ENCODE measurements at places on chromosomes 1 and 21.

- DNase-seq = no peak
Observed at GRCh38 chr21:31343680-31344480, at the start of gene TIAM1. TSS of gene TIAM1 (minus strand) at chr21:31344261. CDS start at chr21:31266972, 77,289 bp downstream.

DNA sequence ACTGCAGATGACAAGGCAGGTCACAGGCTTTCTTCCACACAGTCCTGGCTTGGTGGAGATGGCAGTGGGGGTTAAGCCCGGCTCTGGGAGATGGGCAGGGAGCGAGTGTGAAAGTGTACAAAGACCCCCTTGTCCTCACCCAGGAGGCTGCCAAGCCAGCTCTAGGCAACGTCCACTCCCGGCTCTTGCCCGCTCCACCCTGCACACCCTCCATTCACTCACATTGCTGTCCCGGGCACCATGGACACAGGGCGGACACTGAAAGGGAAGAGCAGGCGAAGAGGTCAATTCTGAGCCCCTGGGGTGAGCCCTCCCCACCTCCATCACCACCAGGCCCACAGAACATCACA lies 8.9 kb downstream of the COL16A1 start:
- no peak for DNase-seq

DNA sequence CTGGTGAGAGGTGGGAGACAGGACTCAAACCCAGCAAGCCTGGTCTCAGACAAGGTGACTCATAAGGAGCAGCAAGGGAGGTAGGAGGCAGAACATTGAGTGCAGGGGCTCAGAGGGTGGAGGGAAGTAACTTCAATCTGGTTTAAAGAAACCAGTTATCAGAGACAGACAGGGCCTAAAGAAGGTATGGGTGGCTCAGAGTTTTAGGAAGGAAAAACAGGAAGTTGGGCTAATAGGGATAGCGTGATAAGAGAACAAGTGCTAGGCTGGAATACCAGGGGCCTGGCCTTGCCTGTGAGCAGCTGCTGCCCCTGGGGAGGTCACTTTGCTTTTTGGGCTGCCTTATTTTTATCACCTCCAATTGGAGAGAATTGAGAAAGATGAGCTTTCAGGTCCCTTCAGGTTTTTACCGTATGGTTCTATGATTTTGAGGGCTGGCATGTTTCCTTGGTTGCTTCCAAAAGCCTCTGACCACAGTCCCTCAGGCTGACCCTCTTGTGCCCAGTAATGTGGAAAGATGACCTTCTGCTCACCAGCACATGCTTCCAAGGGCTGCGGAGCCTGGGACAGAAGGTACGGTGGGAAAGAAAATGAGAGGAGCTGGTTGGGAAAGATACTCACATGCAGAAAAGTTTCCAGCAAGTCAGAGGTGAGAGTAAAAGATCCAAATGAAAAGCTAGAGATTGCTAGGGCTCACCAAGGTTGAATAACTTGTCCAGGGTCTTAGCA lies 77.0 kb downstream of the DDR2 start:
- no peak for DNase-seq

DNA sequence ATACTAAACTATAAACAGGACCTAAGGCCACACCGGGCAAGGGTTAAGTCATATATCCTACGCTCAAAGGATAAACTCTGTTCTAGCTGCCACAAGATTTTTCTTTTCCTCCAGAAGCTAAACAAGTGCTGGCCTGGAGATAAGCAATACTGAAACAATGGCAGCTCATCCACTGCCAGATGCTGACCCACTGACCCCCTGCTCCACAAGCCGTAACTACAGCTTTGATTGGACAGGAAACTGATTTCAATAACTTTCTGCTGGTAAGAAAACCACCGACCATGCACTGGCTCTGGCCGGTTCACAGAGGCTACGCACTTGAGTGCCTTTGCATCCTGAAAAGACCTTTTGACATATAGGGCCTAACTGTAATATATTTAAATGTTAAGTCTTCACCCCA lies 51.3 kb upstream of the PLA2G2C start:
- DNase-seq = no peak

GRCh38 chr21:44539991-44540666 lies at the start of gene KRTAP10-1:
TSS of gene KRTAP10-1 (minus strand) at chr21:44540195. CDS start at chr21:44540150, 45 bp downstream.
- no peak for DNase-seq

GRCh38 chr1:203996126-203996525 lies 76.8 kb upstream of the SOX13 start:
- no peak for DNase-seq

- no peak for DNase-seq
Observed at GRCh38 chr1:46577671-46578070, 26.2 kb upstream of the KNCN start.

GRCh38 chr1:199311478-199312262 lies 672.8 kb downstream of the PTPRC start:
- DNase-seq = no peak

- no peak for DNase-seq
Observed at GRCh38 chr1:97038410-97038809, 316.8 kb downstream of the PTBP2 start.

GRCh38 chr21:46117586-46118315 lies 19.8 kb downstream of the COL6A2 start:
- DNase-seq = no peak

GRCh38 chr1:27778056-27778455 lies 5.0 kb downstream of the STX12 start:
- no peak for DNase-seq

DNA sequence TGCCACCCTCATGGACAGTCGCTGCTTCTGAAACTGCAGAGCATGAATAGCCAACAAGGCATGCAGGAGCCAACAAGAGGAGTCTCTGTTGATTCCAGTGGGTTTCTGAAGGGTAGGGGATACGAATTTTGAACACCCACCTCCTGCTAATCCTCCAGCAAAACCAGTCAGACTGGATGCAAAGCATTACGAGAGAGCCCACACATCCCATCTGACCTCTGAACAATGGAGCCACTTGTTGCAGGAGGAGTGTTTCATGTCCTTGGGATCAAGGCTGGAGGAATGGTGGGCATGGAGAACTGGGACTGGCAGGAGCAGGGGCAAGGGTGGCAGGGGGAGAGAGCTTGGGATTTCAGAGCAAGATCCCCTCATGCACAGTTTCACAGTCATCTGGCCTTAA lies 1.6 kb downstream of the VTCN1 start:
- DNase-seq = no peak

GRCh38 chr1:212718499-212718898 lies 18.9 kb upstream of the BATF3 start:
- no peak for DNase-seq

- DNase-seq = no peak
Observed at GRCh38 chr1:200095057-200095577, 67.6 kb downstream of the NR5A2 start.

DNA sequence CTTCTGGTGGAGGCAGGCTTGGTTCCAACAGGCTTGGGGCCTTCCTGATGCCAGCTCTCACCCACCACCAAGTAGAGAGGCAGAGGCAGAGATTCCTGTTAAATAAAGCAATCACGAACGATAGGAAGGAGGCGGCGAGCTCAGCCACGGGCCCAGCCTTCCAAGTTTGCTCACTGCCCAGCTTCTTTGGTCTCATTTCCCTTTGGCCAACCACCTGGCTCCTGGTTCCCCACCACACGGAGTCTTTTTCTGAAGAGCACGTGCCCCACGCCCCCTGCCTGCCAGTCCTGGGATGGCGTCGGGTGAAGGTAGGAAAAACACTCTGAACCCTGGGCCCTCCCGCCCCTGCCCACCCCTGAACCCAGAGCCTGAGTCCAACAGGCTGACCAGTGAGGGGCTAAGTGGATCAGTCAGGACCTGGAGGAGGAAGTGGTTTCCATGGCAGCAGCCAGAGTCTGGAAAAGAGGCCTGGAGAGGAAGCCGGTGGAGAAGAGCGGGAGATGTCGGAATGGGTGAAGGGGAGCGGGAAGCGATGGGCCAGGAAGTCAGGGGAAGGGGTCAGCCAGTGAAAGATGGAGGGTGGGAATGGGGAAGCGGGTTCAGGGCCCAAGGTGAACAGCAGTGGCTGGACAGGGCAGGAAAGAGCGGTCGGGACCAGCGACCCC lies 158.2 kb upstream of the KLHDC7A start:
- DNase-seq = no peak

DNA sequence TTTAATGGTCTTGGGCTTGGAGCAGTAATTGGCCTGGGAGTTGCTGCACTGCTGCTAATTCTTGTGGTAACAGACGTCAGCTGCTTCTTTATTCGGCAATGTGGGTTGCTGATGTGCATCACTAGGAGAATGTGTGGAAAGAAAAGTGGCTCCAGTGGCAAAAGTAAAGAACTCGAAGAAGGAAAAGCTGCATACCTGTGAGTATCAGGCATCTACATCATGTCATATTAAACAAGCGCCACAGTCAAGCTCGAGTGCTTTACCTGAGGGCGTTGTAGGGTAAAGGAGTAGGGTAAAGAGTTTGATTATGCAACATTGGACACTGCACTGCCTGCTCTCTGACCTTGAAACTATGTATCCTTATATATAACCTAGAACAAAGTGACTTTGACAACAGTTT lies 510.6 kb downstream of the NCAM2 start:
- DNase-seq = no peak

DNA sequence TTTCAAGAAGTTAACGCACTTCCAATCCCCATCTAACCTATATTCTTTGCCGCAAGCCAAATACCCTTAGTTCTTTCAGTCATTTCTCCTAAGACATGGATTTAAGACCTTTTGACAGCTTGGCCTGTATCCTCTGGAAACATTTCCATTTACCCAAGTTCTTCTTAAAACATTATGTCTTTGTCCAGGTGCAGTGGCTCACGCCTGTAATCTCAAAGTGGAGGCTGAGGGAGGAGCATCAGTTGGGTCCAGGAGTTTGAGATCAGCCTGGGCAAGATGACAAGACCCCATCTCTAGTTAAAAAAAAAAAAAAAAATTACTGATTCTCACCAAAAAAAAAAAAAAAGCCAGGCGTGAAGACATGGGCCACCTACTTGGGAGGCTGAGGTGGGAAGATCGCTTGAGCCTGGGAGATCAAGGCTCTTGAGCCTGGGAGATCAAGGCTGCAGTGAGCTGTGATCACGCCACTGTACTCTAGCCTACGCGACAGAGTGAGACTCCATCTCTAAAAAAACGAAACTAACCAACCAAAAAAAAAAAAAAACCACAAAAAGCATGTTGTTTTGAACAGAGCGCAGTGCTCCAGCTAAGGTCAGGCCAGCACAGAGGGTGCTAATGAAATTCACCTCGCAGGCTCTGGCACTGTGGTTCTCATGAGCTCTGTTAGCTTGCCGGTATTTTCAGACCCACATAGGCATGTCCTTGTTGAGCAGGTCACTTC lies 36.0 kb downstream of the NUAK2 start:
- peak; percentile 66 for DNase-seq

GRCh38 chr1:155253208-155253607 lies 2.1 kb downstream of the ENTREP3 start:
- DNase-seq = no peak

- peak; percentile 79 for DNase-seq
Observed at GRCh38 chr1:11650331-11650991, 3.8 kb downstream of the FBXO2 start.

DNA sequence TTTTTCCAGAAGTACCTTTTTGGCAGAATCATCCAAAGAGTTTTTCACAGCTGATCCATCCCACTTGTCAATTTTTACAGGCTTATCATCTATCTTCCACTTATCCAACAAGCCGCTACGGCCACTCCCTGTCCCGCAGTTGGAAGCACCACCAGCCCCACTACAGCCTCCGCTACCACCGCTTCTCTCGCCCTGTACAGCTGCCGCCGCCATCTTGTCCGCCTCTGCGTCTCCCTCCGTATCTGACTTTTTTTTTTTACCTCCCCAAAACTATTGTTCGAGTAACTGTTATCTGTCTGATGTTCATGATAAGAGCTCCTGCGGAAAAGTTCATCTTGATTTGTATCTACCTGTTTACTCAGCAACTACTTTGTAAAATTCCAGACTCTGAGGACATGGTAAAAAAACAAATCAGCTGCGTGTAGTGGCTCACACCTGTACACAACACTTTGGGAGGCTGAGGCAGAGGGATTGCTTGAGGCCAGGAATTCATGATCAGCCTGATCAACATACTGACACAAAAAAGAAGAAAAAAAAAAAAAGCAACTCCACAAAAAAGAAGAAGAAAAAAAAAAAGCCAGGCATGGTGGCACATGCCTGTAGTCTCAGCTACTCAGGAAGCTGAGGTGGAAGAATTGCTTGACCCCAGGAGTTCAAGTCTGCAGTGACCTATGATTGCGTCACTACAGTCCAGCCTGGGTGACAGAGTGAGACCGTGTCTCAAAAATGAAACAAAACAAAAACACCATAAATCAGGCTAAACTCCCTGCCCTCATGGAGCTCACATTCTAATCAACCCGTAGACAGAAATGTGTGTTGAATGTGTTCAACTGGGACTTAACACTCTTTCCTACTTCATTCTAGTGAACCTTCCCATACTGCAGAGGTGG lies 8.0 kb upstream of the EYA3 start:
- no peak for DNase-seq

DNA sequence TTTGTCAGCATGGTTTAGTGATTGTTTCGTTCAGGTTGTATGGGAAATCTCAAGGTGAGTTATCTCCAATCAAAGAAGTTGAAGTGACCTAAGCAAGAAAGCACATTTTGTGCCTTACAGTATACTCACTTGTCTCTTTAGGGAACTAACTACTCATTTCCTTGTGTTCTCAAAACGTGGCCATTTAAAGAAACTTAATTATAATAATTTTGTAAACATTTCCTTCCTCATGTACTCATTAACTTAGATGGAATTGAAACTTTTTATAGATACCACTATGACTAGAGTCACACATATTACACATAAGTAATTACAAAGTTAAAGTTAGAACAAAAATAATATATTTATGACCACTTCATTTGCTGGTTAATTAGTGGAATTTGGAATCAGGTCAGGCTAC lies 552.6 kb downstream of the MRPL39 start:
- DNase-seq = no peak

- DNase-seq = no peak
Observed at GRCh38 chr1:21904704-21905520, 32.2 kb downstream of the HSPG2 start.

GRCh38 chr1:16116002-16116401 lies 39.9 kb downstream of the EPHA2 start:
- DNase-seq = no peak

GRCh38 chr1:37515185-37516034 lies 844 bp upstream of the MEAF6 start:
- no peak for DNase-seq

GRCh38 chr21:42423197-42423675 lies 19.5 kb downstream of the UBASH3A start:
- DNase-seq = peak; percentile 45
